ENCODE measurements at places on chromosomes 4 and X.

- no peak for DNase-seq
These were observed 86.8 kb downstream of the PDGFRA start for GRCh38 chr4:54315561-54316538.

DNA sequence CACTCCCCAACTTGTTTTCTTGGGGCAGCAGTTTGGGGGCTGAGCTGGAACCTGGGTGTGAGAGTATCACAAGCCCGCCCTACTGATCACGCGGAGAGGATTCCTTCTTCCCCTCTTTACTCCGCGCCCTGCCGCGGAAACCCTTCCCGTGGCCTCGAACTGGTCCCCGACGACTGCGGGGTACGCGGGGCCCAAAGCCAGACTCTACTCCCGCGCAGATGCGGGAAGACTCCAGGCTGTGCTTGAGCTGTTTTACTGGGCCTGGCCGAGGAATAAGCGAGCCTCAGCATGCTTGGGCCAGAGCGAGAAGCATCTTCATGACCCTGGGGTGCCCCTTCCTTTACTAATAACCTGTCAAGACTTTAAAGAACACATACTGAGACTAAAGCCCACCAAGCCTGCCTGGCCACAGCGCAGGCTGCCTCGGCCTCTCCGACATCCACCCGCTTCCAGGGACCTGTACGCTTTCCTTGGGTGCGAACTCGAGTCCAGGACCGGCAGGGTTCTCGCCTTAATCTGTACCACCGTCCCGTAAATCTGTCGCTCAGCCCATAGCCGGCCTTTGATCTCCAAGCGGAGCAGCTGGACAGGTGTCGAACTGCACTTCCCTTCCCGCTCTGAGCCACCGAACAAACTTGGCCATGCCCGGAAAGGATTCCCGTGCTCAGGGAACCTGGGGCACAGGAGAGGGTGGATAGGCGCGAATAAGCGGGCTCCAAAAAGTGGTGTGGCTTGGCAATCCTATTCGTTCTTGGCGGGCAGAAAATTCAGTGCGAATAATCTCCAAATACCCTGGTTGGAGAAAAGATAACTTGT is 55.0 kb upstream of the TMEM33 start:
- DNase-seq = no peak

DNA sequence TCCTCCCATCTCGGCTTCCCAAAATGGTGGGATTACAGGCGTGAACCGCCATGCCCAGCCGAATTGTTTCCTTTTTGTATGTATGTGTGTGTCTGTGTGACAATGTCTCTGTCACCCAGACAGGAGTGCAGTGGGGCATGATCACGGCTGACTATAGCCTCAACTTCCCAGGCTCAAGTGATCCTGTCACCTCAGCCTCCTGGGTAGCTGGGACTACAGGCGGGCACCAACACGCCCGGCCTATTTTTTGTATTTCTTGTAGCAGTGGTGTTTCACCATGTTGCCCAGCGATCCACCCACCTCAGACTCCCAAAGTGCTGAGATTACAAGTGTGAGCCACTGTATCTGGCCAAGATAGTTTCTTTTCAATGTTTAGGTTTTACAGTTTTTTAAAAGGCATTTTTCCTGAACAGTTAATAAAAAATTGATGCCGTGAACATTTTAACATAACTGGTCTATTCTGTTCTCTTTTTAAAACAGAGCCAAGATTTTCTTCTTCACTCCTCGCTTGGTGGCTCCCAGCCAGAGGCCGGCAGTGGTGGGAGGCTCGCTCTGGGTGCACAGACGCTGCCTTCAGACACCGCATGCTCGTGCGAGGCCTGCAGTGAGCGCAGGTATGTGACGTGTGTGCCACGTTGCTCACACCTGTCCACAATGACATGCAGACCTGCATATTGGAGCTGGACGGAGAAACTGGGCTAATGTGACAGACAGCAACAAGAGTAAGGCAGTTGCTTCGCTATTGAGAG is 88.5 kb downstream of the FAM193A start:
- DNase-seq = no peak

DNA sequence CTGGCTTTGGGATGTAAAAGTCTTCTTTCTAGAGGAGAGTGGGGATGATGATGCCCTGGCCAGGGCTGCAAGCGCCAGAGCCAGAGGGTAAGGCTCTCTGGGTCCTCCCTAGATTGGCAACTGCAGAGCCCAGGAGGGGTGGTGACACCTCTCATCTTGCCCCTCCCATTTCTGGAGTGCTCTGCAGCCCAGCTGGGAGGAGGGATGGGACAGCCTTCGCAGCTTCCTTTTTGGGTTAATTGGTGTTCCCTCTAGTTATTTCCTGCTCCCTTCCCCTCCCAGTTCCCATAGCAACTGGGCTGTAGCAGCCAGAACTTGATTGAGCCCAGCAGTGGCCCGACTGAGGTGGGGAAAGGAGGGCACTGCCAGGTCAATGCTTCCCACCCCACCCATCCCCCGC is 19.2 kb downstream of the NALF2 start:
- DNase-seq = no peak

DNA sequence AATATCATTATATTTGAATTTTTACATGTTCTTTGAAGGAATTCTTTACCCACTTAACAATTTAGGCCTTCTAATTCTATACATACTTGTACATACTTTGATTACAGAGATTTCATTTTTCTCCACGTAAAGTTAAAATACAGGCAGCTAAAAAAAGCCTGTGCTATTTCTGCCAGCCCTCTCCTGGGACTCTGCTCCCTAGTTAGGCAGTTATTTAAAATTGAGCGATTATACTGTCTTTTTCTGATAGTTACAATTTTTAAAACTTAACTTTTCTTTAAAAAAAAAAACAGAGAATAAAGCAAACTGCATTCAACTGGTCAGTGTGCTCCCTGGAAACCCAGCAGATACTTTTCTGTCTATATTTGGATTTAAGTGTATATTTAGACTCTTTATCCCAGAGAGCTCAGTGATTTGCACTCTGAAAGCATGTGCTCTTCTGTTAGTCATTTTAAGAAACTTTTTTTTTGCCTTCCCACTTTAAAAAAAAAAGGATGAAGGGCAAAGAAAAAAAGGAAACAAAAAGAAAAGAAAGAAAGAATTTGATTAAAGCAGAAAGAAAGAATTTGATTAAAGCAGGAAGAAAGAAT is 18.1 kb upstream of the FAM241A start:
- no peak for DNase-seq

DNA sequence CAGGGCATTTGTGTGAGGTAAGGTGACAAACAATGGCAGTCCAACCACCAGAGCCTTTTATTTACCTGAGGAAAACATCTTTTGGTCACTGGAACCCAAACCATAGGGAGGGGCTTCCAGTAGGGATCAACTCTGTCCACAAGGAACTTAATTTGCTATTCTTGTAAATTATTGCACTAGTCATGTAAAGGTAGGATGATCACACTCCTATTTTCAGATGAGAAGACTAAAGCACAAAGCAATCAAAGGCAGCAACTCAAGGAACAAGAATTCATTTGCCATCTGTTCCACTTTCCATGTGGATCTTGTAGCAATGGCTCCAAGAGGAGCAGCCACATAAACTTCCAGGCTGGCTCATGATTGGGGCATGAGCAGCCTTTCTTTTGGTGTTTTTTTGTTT is 35.3 kb downstream of the CD99L2 start:
- no peak for DNase-seq

GRCh38 chr4:15781427-15782095 is 3.4 kb downstream of the CD38 start:
- DNase-seq = no peak

GRCh38 chrX:24292353-24292752 is 21.5 kb downstream of the SUPT20HL2 start:
- no peak for DNase-seq

GRCh38 chr4:118353534-118354030 is 779 bp upstream of the PRSS12 start:
- no peak for DNase-seq

GRCh38 chrX:104660092-104660491 is 94.1 kb downstream of the IL1RAPL2 start:
- DNase-seq = no peak

DNA sequence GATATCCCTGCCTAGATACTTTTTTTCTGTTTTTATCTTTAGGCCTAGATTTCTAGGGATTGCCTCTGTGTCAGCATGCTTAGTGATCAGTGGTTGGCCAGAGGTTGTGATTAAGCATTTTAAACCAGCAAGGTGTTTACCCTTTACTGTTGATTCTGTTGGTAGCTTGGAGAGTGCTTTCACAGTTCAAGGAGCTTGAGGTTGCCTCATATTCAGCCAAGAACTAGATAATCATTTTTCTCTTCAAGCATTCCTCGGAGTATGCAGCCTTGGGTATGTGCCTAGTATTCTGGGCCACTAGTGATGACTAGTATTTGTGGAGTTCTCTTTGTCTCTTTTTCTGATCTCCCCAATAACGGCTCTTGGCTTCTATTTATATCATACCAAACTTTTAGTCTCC is 20.4 kb downstream of the APOOL start:
- no peak for DNase-seq

GRCh38 chrX:9458516-9459078 is 6.3 kb upstream of the TBL1X start:
- DNase-seq = no peak

- no peak for DNase-seq
These were observed 86.7 kb upstream of the TRIM2 start for GRCh38 chr4:153117554-153117953.

DNA sequence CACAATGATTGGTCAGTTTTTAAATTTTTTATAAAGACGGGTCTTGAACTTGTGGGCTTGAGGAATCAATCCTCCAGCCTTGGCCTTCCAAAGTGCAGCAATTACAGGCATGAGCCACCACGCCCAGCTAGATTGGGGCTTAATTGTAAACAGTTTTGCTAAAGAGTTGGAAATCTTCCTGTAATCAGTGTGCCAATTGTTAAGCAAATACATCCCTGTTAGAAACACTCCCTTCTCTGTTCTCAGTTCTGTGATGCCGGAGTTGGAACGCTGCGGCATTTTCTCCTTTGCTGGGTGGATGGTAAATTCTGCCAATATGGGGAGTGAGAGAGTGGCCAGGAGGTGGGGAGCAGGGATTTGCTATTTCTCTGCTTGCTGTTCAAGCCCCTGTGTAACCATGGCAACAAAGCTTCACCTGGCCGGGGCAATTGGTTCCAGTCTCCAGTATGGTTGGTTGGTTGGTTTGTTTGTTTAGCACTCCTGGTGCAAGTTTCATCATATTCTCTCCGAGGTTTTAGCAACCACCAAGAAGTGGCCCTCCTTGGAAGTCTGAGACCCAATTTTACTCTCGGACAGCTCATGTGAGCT is 3.0 kb upstream of the SPATA4 start:
- DNase-seq = no peak

DNA sequence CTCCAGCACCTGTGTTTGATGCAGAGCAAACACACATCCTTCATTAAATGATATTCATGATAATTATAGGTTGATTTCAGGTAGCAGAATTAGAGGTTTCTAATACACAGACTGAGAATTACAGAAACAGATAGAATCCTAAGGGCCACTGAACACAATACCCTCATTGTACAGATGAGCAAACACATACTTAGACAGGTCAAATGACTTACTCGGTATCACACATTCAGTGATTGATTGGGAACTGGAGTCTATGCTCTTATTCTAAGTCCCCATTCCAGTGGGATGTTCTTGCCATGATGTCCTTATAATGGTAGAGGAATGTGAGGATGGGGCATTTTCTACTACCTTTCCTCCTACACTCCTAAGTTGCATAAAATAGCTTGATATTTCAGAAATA is 70.8 kb downstream of the DCAF8L1 start:
- no peak for DNase-seq

GRCh38 chr4:56684320-56685050 is 3.4 kb upstream of the HOPX start:
- no peak for DNase-seq

DNA sequence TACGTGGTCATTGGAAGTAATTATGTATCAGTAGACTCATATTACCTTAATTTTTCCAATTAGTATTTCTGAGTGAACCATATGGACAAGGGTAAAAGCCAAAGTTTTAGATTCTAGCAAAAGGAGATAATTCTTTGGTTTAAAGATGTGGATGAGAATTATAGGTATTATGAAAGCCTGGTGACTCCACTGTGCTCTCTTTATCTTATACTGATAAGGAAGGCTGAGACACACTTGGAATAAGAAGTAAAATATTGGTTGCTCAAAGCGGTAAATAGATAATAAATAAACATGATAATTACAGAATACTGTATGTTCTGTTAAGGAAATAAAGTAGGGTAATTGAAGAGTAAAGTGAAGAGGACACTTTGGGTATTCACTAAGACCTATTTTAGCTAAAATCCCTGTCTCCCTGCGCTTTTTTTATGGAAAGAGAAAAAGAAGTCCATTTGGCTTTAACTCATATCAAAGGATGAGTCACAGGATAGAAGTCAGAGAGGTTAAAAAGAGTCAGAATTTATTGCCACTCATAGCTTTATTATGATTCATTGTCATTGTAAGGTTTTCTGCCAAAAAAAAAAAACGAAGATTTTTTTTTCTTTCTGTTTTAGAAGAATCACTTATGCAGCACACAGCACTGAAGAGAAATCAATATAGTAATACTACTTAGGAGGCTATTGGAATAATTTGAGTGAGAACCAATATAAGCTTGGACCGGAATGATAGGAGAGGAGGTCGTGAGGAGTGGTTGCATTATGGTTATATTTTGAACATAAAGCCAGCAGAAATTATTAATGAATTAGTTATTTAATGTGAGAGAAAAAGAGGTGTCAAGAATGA is 2463.1 kb downstream of the ARAP2 start:
- no peak for DNase-seq

DNA sequence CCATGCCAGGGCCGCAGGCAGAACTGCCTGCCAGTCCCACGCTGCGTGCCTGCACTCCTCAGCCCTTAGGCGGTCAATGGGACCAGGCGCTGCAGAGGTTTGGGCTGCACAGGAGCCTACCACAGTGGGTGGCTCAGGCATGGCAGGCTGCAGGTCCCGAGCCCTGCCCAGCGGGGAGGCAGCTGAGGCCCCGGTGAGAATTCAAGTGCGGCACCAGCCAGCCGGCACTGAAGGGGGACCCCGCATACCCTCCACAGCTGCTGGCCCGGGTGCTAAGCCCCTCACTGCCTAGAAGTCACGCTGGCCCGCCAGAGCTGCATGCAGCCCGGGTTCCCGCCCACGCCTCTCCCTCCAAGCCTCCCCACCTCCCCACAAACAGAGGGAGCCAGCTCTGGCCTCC is 302.5 kb upstream of the UGT8 start:
- DNase-seq = no peak

DNA sequence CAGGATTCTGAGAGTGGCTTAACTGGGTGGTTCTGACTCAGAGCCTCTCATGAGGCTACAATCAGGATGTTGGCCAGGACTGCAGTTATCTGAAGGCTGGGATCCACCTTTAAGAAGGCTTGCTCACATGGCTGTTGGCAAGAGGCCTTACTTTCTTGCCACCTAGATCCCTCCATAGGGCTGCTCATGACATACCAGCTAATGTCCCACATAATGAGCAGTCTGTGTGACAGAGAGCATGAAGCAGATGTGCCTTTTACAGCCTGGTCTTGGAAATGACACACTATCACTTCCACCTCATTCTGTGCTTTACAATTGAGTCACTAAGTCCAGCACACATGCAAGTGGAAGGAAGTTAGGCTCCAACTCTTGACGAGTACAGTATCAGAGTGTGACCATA is 4.3 kb upstream of the RBM3 start:
- no peak for DNase-seq

All from activated naive CD4-positive, alpha-beta T cell treated with anti-CD3 and anti-CD28 coated beads, Interleukin-2, amount 50 U/mL, for 16 hours (primary cell).